ENCODE measurements at places on chromosomes 2 and 18.

DNA sequence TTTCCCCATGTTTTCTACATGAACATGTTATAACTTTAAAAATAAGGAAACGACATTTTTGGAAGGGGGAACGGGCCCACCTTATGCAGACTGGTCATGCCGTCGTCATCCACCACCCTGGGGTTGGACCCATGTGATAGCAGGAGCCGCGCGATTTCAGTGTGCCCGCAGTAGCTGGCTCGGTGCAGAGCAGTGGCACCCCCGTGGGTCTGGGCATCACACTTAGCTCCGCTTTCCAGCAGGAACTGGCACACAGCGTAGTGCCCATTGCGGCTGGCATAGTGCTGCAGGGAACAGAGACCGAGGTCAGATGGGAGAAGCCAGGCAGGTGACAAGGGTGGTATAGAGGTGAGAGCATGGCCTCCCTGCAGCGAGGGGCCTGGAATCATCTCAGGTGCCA lies 4.5 kb downstream of the ANKRD39 start:
- DNase-seq = no peak

DNA sequence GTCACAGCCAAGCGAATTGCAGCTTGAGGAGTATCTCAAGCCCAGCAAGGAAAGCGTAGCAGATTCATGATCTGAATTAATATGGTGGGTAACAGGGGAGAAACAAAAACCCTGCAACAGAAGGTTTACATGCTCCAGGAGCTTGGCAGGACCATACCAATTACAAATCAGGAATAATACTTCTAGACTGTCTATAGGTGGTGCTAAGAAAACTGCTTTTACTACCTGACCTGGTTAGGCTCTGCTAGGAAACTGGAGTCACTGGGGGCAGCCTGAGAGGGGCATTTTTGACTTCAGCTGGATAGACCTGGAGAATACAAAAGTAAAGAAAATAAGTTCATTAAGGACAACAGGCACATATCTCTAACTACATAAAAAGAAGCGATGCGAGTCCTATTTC lies 24.6 kb upstream of the SPOPL start:
- DNase-seq = no peak

GRCh38 chr2:165905854-165906253 lies 47.7 kb downstream of the TTC21B start:
- DNase-seq = no peak

DNA sequence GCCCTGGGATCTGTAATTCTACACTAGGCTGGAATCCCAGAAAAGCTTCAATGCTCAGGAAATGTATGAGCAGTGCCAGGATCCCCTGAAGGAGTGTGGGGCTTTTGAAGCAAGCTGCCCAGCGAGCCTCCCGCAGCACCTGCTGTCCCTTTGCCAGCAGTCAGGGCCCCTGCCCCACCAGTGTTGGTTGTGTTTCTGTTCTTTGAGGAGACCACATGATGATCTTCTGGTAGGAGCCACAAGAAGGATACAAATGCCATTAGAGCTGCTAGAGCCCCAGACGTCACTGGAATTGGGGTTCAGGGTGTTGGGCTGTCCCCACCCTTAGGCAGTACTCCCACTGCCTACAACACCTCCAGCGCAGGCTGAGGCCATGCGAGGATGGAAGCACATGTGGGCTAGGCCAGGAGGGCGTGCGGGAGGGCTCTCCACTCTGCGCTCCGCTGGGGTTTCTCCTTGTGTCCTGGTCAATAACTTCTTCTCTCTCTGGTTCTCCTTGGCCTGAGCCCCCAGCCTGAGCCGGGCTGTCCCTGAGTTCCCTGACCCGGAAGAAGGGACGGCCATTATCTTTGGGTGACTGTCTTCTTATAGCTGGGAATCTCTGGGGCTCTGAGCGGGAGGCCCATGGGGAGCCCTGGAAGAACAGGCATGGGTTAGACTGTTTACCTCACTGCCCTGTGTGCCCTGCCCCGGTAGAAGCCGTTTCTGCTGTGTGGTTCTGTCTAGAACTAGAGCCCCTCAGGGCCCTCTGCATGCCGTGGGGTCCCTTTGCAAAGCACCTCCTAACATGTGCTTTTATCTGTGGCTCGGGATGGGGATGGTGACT lies 73.9 kb downstream of the LRRFIP1 start:
- DNase-seq = no peak

- DNase-seq = no peak
These were observed 926.2 kb downstream of the TSN start for GRCh38 chr2:122681626-122682025.

DNA sequence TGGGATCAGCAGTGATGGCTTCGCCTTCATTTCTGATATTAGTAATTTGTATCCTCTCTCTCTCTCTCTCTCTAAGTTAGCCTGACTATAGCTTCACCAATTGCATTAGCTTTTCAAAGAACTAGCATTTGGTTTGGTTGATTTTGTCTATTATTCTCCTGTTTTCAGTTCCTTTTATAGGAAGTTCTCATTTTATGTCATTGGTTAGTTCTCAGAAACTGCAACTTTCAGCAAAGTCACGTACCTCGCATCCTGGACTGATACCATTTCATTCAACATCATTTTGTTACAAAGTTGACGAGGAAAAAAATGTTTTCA lies 450.8 kb downstream of the EIPR1 start:
- no peak for DNase-seq

- DNase-seq = no peak
These were observed 8.3 kb upstream of the RNF103 start for GRCh38 chr2:86631846-86632485.

- no peak for DNase-seq
These were observed 339.2 kb upstream of the NRP2 start for GRCh38 chr2:205343103-205343502.

- DNase-seq = no peak
These were observed 15.5 kb downstream of the TTC32 start for GRCh38 chr2:19886261-19886660.

DNA sequence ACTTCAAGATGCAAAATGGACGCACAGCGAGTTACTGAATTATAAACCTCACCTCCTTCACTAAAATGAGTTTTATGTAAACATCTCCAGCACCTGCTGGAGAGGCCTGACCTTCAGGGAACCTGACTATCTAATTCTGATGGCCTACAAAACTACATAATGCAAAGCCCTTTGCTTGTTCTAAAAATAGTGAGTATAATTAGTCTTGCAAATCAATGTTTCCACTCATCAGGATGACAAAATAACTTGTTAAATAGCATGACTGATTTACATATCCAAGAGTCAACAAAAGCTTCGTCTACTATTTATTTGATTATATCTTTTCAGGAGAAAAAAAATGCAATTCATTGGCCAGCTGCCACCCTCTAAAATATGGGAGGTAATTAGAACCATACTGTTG lies 326.3 kb upstream of the MC4R start:
- DNase-seq = no peak

- DNase-seq = peak; percentile 48
These were observed at the start of gene SEPTIN2 for GRCh38 chr2:241315879-241316631. Gene SEPTIN2 (plus strand): TSS chr2:241315925. CDS start chr2:241324233, 8,308 bp downstream.

DNA sequence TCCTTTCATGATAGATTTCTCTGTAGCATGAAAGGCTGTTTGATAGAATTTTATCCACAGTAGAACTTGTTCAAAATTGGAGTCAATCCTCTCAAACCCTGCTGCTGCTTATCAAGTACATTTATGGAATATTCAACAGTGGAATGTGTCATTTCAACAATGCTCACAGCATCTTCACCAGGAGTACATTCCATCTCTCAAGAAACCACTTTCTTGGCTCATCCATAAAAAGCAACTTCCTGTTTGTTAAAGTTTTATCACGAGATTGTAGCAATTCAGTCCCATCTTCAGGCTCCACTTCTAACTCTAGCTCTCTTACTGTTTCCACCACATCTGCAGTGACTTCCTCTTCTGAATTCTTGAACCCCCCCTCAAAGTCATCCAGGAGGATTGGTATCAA lies 29.4 kb downstream of the PDCL3 start:
- no peak for DNase-seq

GRCh38 chr18:63899206-63899605 lies 8.6 kb upstream of the SERPINB10 start:
- no peak for DNase-seq

DNA sequence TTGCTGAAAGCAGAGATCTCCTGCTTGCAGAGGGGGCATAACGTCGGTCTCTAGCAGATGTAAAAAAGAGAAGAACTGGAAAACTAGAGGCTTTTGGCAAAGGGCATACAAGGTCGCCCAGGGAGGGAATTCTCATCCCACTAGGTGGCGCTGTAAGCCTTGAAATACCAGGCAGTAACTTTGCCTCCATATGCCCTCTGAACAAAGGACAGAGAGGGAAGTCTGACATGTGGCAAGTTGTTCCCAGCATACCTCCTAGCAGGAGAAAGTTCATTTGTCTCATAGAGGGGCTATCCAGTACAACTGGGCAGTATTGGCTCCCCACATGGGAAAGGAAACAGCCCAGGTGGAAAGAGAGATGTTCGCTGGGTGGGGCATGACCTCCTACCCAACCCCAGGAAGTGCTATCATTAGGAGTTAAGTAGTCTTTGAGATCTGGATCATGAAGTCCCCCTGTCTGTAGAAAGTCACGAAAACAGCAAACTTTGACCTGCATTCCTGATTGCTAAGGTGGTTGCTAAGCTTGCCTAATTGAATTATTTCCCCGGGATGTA lies 39.9 kb downstream of the STK17B start:
- DNase-seq = peak; percentile 20

DNA sequence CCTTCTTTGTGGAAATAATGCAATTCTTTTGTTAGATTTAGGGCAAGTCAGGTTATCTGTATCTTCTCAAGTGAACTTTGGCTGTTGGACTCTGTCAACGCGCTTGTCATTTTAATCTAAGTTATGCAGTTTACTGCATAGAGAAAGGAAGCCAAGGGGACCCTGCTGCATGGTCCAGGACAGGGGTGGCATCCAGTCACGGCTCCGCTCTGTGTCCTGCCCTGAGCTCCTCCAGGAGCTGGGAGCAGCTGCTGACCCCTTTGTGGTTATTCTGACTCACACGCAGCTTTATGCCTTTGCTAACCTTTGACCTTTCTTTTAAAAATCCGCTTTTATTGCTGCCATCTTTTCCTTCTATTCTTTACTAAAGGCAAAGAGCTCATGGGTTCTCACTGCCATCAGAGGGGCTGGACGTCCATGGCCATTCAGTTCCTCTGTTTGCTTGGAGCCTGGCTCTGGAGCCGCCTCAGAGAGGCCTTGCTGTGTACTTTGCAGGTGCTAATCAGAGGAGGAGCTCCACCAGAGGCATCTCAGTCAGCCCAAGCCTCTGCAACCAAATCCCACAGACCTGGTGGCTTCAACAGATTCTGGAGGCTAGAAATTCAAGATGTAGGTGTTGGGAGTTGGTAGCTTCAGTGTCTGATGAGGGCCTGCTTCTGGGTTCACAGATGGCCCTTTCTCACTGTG lies 39.3 kb downstream of the SNTG2 start:
- no peak for DNase-seq

GRCh38 chr18:33804258-33804657 lies 226.2 kb downstream of the ASXL3 start:
- no peak for DNase-seq

DNA sequence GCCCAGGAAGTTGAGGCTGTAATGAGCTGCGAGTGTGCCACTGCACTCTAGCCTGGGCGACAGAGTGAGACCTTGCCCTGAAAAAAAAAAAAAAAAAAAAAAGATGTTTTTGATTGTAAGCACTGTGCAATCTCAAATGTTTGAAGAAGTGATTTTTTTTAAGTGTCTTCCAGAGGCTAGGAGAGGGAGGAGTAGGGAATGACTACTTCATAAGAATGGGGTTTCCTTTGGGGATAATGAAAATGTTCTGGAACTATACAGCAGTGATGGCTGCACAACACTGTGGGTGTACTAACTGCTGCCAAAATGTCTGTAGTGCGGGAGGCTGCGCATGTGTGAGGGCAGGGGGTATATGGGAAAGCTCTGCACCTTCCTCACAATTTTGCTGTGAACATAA lies 83.7 kb downstream of the MCFD2 start:
- DNase-seq = no peak

GRCh38 chr2:181189951-181190350 lies 209.5 kb downstream of the UBE2E3 start:
- no peak for DNase-seq

- no peak for DNase-seq
These were observed 25.2 kb upstream of the LCLAT1 start for GRCh38 chr2:30421604-30422443.

DNA sequence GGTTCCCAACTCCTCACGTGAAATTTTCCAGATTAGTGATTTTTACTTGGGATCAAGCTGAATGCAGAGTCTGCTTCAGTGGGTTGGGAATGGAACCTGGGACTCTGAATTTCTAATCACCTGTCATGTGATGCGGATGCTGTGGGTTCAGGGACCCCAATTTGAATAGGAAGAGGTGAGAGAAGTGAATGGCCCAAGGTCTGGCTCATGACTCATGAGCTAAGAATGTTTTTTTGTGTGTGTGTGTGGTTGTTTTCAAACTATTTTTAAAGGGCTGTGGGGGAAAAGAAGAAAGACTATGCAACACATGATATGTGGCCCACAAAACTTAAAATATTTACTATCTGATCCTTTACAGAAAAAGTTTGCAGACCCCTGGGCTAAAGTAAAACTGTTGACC lies 108.5 kb upstream of the CYRIA start:
- no peak for DNase-seq

DNA sequence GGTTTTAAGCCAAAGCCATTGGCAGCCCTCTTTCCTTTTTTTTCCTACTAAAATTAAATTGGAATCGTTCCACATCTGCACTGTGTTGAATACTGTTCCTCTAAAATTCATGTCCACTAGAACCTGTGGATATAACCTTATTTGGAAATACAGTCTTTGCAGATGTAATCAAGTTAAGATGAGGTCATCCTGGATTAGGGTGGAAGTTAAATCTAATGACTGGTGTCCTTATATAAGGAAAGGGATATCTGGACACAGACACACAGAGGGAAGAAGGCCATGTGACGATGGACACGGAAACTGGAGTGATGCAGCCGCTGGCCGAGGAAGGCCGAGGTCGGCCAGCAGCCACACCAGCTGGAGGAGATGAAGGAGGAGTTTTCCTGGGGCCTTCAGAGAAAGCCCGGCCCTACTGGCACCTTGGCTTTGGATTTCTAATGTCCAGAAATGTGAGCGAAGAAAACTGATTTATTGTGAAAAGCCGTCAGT lies 49.4 kb downstream of the LONRF2 start:
- no peak for DNase-seq

DNA sequence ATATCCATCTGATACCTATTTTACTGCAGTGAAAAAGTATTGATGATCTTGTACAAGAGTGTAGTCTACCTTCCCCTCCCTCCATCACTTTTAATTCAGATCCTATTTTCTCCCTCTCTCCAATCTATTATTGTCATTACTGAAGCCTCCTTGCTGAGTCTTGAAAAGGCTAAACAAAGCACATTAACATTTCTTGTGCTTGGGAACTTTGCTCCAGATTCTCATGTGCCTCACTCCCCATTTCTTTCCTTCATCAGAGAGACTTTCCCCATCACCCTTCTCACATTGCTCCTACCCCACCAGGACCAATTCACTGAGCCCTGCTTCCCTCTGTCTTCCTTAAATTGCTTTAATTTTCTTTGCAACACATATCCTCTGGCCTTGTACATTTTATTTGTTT lies 736.2 kb upstream of the GCFC2 start:
- DNase-seq = no peak

- DNase-seq = no peak
These were observed 19.2 kb downstream of the POU3F3 start for GRCh38 chr2:104872866-104873688.

- DNase-seq = no peak
These were observed 34.9 kb downstream of the SUCLG1 start for GRCh38 chr2:84424152-84424551.

GRCh38 chr2:27741673-27742072 lies 29.8 kb upstream of the MRPL33 start:
- DNase-seq = no peak
